ENCODE measurements at places on chromosomes 5 and 9.

- no peak for DNase-seq
Observed at GRCh38 chr5:160209917-160210316, 19.4 kb upstream of the FABP6 start.

GRCh38 chr9:129258124-129258822 lies 80.2 kb upstream of the IER5L start:
- DNase-seq: peak; percentile 89

DNA sequence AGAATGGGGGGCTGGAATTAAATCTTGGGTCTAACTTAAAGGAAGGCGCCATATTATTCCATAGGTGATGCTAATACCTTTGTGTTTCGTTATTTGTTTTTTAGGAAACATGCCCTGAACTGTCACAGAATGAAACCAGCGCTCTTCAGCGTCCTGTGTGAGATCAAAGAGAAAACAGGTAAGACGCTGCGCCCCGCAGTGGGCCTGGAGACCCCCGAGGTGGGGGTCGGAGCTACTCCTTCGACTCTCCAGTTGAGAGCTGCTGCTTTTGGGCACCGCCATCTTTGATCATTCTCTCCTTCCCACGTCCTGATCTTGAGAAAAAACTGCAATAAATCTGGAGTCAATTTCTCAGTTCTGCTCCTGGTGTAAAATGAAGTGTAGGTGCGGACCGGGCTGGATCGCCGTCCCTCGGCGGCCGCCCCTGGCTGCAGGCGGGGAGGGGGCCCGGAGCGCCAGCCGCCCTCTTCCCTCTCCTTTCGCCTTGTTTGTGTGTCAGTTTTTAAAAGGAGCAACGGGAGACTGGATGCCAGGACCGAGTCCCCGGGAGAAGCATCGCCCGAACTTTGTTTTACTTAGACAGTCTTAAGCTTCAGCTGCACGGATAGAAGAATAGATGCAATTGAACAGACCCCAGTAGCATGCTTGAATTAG lies 1.4 kb downstream of the PBX3 start:
- no peak for DNase-seq

- no peak for DNase-seq
Observed at GRCh38 chr5:59272809-59273427, 620.6 kb downstream of the PDE4D start.

All from activated CD4-positive, alpha-beta T cell treated with anti-CD3 and anti-CD28 coated beads, Interleukin-2, amount 50 U/mL, for 48 hours (primary cell).